ENCODE measurements at places on chromosomes 4 and X. TPM values are rescaled to one million over a fixed set of nuclear protein-coding genes. Genes with fewer than 3 reads are reported as not detected.

DNA sequence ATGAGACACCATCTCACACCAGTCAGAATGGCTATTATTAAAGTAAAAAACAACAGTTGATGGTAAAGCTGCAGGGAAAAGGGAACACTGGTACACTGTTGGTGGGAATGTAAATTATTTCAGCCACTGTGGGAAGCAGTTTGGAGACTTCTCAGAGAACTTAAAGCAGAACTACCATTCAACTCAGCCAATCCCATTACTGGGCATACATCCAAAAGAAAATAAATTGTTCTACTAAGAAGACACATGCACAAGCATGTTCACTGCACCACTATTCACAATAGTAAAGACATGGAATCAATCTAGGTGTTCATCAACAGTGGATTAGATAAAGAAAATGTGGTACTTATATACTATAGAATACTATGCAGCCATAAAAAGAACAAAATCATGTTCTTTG, 135.0 kb downstream of the REELD1 start:
- no peak for DNase-seq
- H3K27ac ChIP-seq, result no peak overlapping the region
- no peaks in the 10 kb centered on the region for H3K36me3 ChIP-seq
- H3K27me3 ChIP-seq, result no peaks in the 10 kb centered on the region
- H3K4me3 ChIP-seq, result no peak overlapping the region

The JCHAIN gene
- total RNA-seq, result 508 TPM

- no peak overlapping the region for H3K27ac ChIP-seq
- no peaks in the 10 kb centered on the region for H3K4me1 ChIP-seq
- no peak overlapping the region for H3K4me3 ChIP-seq
These were observed 60.8 kb downstream of the REPS2 start for GRCh38 chrX:17007134-17007768.

GRCh38 chrX:74536832-74537371, 77.5 kb downstream of the RLIM start:
- H3K27ac ChIP-seq, result peak overlapping the region; percentile 91
- DNase-seq, result no peak
- H3K36me3 ChIP-seq, result no peaks in the 10 kb centered on the region
- peak overlapping the region; percentile 53 for H3K4me3 ChIP-seq
- peaks cover 4% of the 10 kb centered on the region for H3K4me1 ChIP-seq

The USP9X gene
- 59.7 TPM for total RNA-seq

The FAM120C gene
- 10.4 TPM for total RNA-seq

DNA sequence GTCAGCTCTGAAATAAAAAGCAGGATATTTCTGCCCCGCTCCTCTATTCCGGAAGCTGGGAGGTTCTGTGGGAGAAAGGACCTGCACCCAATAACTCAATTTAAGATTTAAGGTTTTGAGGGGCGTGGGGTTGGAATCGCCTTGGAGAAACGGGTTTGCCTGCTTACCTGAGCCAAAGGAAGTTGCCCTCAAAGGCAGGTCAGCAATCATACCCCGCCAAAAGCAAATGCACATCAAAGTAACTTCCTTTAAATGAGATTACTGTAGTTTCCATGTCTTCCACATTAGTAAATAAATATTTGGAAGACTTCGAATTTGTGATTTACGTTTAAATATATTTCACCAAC, 978 bp upstream of the HS3ST1 start:
- H3K36me3 ChIP-seq, result no peaks in the 10 kb centered on the region
- no peaks in the 10 kb centered on the region for H3K27me3 ChIP-seq
- H3K27ac ChIP-seq, result peak overlapping the region; percentile 80
- no peak for DNase-seq
- peaks cover 23% of the 10 kb centered on the region for H3K4me1 ChIP-seq

The SPIN2A gene
- total RNA-seq, result 0.39 TPM

The PPP4R3C gene
- not detected for total RNA-seq

DNA sequence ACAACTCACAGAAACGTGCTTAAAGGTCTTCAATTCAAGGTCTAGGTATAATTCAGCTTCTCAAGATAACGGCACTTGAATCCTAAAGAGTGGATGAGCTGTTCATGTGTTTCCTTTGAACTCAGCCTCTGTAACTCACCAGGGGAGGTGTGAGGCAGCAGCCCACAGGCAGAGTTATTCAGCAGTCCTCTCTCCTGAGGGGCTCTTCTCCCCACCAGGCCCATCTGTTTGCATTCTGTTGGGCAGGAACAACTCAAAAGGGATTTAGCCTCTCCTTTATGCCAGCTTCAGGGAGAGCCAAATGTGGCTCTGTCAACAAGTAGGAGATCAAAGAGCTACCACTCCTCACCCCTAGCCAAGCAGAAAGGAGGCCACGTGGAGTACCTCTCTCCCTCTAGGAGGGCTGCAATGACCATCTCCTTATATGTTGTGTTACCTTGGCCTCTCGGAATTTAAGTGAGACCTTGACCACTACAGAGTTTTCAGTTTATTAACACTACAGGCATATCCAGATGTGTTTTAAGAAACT, 151.2 kb downstream of the SPATA18 start:
- H3K4me3 ChIP-seq, result no peak overlapping the region
- no peak overlapping the region for H3K27ac ChIP-seq
- DNase-seq, result no peak
- no peaks in the 10 kb centered on the region for H3K36me3 ChIP-seq
- no peaks in the 10 kb centered on the region for H3K4me1 ChIP-seq

DNA sequence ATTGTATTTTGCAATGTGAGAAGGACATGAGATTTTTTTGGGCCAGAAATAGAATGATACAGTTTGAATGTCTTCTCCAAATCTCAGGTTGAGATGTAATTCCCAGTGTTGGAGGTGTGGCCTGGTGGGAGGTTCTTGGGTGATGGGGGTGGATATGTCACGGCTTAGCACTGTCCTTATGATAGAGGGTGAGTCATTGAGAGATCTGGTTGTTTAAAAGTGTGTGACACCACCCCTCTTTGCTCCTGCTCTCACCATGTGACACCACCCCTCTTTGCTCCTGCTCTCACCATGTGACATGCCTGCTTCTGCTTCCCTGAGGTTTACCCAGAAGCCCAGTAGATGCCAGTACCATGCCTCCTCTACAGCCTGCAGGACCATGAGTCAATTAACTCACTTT, 1226.9 kb downstream of the PCDH7 start:
- DNase-seq, result no peak
- H3K27me3 ChIP-seq, result no peaks in the 10 kb centered on the region
- no peak overlapping the region for H3K4me3 ChIP-seq
- H3K4me1 ChIP-seq, result no peaks in the 10 kb centered on the region
- no peak overlapping the region for H3K27ac ChIP-seq

The RS1 gene
- total RNA-seq, result 5.2 TPM

The CSAG3 gene
- total RNA-seq, result not detected

The HSFX2 gene
- total RNA-seq, result 0.24 TPM

The EDNRA gene
- 9.7 TPM for total RNA-seq

The SAT1 gene
- total RNA-seq, result 734 TPM

The MXRA5 gene
- 1.0 TPM for total RNA-seq

The DMRTC1 gene
- not detected for total RNA-seq

- no peaks in the 10 kb centered on the region for H3K27me3 ChIP-seq
- H3K4me3 ChIP-seq, result no peak overlapping the region
- DNase-seq, result no peak
- no peaks in the 10 kb centered on the region for H3K4me1 ChIP-seq
- H3K36me3 ChIP-seq, result no peaks in the 10 kb centered on the region
These were observed 226.1 kb downstream of the PCDH7 start for GRCh38 chr4:30946288-30946687.

DNA sequence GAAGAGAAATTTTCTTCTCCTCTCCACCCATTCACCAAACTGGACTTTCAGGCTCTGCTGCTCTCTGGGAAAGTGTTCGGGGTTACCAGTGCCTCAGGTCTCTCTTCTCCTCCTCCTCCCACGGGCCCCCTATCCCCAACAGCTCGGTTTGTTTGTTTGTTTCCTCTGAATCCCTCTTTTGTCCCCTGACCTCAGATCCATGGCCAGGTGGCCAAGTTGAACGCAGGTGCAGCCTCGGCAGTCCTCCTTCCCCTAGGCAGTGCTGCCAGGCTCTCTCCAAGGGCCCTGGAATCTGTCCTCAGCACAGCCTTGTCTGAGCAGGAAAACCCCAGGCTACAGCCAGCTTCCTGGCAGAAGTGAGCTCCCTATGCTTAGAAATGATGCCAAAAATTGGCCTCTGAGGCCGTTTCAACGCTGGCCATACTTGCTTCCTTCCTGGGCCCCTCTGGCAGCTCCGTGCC, 60.0 kb downstream of the FHDC1 start:
- H3K4me1 ChIP-seq, result peaks cover 8% of the 10 kb centered on the region
- no peak overlapping the region for H3K4me3 ChIP-seq

The CAPN6 gene
- 0.69 TPM for total RNA-seq

- H3K4me3 ChIP-seq, result no peak overlapping the region
- H3K4me1 ChIP-seq, result no peaks in the 10 kb centered on the region
- DNase-seq, result no peak
- no peak overlapping the region for H3K27ac ChIP-seq
- H3K27me3 ChIP-seq, result no peaks in the 10 kb centered on the region
These were observed 394.0 kb upstream of the IGFBP7 start for GRCh38 chr4:57504139-57504538.

- H3K4me3 ChIP-seq, result no peak overlapping the region
- no peak for DNase-seq
- no peaks in the 10 kb centered on the region for H3K36me3 ChIP-seq
These were observed 141.5 kb downstream of the GLRA2 start for GRCh38 chrX:14670819-14671218.

DNA sequence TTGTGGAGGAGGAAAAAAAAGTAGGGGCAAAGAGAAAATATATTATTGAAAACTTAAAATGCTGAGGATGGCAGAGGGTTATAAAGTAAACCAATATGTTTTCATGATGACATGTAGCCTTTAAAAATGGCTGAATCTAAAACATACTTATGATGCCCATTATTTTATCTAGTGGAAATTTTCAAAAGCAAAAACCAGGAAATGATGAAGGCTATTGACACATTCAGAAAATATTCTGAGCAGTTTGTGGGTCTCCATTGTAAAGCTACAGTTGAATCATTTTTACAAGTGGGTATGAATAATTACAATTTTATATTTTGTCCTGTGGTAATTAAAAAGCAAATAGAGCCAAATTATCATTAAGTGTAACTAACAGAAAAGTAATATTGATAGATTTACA, 10.7 kb downstream of the PLS3 start:
- H3K27ac ChIP-seq, result no peak overlapping the region
- H3K27me3 ChIP-seq, result no peaks in the 10 kb centered on the region
- no peaks in the 10 kb centered on the region for H3K36me3 ChIP-seq
- DNase-seq, result no peak
- no peak overlapping the region for H3K4me3 ChIP-seq

The PRSS12 gene
- total RNA-seq, result 6.8 TPM

- no peaks in the 10 kb centered on the region for H3K27me3 ChIP-seq
- no peak overlapping the region for H3K4me3 ChIP-seq
- no peak for DNase-seq
- no peak overlapping the region for H3K27ac ChIP-seq
These were observed 1012.1 kb downstream of the FAM133A start for GRCh38 chrX:94686071-94686470.

- H3K36me3 ChIP-seq, result no peaks in the 10 kb centered on the region
- peak overlapping the region; percentile 38 for H3K4me3 ChIP-seq
- H3K4me1 ChIP-seq, result peaks cover 8% of the 10 kb centered on the region
- peak; percentile 91 for DNase-seq
These were observed 580 bp upstream of the MMGT1 start for GRCh38 chrX:135974279-135974856.

DNA sequence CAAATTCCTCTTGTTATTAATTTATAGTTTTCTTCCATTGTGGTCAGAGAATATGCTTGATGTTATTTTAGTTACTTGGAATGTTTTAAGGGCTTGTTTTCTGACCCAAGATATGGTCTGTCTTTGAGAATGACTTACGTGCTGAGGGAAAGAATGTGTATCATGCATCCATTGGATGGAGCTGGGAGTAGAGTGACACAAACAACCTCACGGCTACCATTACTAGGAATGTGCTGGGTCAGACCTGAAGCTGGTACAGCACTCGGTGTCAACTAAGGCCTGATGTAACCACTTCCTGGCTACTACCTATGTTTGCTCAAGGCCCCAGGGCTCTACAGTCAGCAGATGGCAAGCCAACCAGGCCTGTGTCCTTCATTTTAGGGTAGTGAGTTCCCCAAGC, 257.8 kb downstream of the FAT4 start:
- H3K4me1 ChIP-seq, result no peaks in the 10 kb centered on the region
- no peak for DNase-seq
- H3K36me3 ChIP-seq, result no peaks in the 10 kb centered on the region
- no peak overlapping the region for H3K4me3 ChIP-seq

GRCh38 chrX:74781507-74782034, 143.7 kb downstream of the NEXMIF start:
- H3K4me3 ChIP-seq, result no peak overlapping the region
- H3K4me1 ChIP-seq, result no peaks in the 10 kb centered on the region
- H3K36me3 ChIP-seq, result no peaks in the 10 kb centered on the region
- H3K27me3 ChIP-seq, result no peaks in the 10 kb centered on the region
- DNase-seq, result no peak

The FRAS1 gene
- total RNA-seq, result 5.0 TPM

GRCh38 chr4:8840816-8841455, 30.7 kb downstream of the HMX1 start:
- H3K4me3 ChIP-seq, result no peak overlapping the region
- no peaks in the 10 kb centered on the region for H3K27me3 ChIP-seq
- DNase-seq, result no peak
- no peaks in the 10 kb centered on the region for H3K36me3 ChIP-seq

The RHOXF1 gene
- total RNA-seq, result 0.49 TPM

DNA sequence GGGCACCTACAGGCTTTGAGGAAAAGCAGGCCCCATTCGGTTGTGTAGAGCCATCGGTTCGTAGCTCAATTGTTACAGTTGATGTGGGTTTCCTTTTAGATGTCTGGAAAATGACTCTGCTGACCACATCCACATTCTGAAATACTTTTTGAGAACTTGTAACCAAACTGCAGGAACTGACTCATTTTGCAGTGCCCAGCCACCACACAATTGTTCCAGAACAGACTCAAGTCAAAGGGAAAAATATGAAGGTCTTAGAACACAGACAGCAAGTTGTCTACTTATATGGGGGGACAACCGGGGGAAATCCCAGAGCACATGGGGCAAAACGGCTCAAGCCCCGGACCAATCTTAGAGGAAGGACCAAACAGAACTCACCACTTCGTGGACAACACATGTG, 557.6 kb upstream of the DIPK2B start:
- no peaks in the 10 kb centered on the region for H3K36me3 ChIP-seq
- H3K4me1 ChIP-seq, result peaks cover 38% of the 10 kb centered on the region
- peak; percentile 39 for DNase-seq
- H3K27ac ChIP-seq, result peak overlapping the region; percentile 79
- H3K27me3 ChIP-seq, result no peaks in the 10 kb centered on the region
- H3K4me3 ChIP-seq, result no peak overlapping the region

The LRRC66 gene
- not detected for total RNA-seq

DNA sequence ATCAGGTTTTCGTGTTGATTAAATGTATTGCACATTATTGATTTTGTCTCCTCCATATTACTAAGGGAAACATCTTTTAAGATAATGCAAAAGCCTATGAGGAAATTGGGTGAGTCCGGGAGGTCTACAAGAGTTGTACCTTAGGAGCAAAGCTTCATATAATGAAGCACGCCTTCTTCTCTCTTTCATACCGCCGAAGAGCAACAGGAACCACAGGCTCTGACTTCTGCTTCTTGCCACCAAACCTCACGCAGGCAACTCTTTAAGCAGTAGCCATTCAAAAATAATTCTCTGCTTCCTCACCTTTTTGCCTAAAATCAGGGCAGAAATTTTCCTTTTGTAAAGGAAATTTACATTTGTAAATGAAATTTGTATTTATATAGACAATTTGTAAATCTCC, 139.6 kb downstream of the SPRY1 start:
- H3K36me3 ChIP-seq, result no peaks in the 10 kb centered on the region
- no peak for DNase-seq
- H3K4me1 ChIP-seq, result no peaks in the 10 kb centered on the region
- H3K4me3 ChIP-seq, result no peak overlapping the region
- H3K27ac ChIP-seq, result no peak overlapping the region
